Amniotic epithelial cell (primary cell): ENCODE measurements at places on chromosomes 12 and 14.

- no peak for DNase-seq
These were observed 506.9 kb downstream of the FOXG1 start for GRCh38 chr14:29273513-29273912.

DNA sequence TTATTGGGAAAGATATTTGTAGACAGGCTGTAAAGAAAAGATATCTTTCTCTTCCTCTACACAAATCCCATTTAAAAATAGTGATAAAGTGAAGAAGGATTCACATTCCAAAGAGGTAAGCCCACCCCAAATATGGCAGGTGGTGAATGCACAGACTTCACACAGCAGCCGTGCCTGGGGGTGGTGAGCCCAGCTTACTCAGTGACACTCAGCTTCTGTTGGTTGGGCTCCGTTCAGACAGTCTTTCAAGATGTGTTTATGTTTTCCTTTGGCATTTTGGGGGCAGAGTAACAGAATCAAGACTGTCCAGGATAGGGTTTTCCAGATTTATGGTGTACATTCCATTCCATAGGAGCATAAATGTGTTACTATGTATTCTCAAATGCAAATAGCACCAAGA is 4.1 kb upstream of the COL2A1 start:
- DNase-seq = no peak

- no peak for DNase-seq
These were observed 271.6 kb upstream of the PLEKHG7 start for GRCh38 chr12:92431146-92431545.

GRCh38 chr14:50615552-50615951 is 52.6 kb downstream of the SAV1 start:
- DNase-seq = no peak

- DNase-seq = no peak
These were observed 16.1 kb upstream of the KRT73 start for GRCh38 chr12:52634266-52635056.

DNA sequence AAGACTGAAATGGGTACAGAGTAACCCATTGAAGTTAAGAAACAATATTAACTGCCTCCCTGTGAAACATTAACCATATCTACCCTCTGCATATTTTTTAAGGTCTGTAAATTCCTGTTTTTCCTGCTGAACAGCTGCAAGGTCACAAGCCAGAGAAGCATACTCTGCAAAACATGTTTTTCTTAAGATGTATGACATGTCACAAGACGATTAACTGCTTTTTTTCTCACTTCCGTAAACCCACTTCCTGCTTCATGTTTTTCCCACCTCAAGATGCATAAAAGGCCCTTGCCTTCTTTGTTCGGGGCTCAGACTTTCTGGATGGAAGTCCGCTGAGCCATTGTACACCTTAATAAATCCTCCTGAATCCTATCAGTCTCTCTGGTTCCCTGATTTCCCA is 504.7 kb upstream of the MIS18BP1 start:
- no peak for DNase-seq

DNA sequence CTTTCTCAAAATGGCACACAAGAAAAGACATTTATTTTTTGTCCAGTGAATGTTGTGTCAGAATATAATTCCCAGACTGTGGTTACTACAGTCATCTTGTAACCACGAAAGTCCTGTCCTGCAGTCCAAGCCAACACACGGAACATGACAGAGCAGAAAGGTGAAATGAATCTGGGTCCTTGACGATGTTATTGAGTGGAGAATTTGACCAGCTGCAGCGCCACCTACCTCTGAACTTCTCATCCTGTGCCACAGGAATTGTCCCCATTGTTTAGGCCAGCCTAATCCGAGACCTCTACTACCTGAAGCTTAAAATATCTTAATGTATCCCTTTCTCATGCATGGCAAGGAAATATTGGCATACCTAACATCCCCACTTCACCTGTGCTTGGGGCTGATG is 64.1 kb upstream of the OTX2 start:
- no peak for DNase-seq

GRCh38 chr14:70086685-70087379 is 101.9 kb downstream of the SLC8A3 start:
- DNase-seq = peak; percentile 47

- DNase-seq = no peak
These were observed 39.7 kb downstream of the ERH start for GRCh38 chr14:69358233-69358963.

GRCh38 chr12:19453961-19454360 is 14.7 kb downstream of the AEBP2 start:
- DNase-seq = no peak

- peak; percentile 81 for DNase-seq
These were observed 461.4 kb upstream of the SYT1 start for GRCh38 chr12:78403136-78403535.

- DNase-seq = no peak
These were observed 55.4 kb downstream of the PLXNC1 start for GRCh38 chr12:94203796-94204195.

DNA sequence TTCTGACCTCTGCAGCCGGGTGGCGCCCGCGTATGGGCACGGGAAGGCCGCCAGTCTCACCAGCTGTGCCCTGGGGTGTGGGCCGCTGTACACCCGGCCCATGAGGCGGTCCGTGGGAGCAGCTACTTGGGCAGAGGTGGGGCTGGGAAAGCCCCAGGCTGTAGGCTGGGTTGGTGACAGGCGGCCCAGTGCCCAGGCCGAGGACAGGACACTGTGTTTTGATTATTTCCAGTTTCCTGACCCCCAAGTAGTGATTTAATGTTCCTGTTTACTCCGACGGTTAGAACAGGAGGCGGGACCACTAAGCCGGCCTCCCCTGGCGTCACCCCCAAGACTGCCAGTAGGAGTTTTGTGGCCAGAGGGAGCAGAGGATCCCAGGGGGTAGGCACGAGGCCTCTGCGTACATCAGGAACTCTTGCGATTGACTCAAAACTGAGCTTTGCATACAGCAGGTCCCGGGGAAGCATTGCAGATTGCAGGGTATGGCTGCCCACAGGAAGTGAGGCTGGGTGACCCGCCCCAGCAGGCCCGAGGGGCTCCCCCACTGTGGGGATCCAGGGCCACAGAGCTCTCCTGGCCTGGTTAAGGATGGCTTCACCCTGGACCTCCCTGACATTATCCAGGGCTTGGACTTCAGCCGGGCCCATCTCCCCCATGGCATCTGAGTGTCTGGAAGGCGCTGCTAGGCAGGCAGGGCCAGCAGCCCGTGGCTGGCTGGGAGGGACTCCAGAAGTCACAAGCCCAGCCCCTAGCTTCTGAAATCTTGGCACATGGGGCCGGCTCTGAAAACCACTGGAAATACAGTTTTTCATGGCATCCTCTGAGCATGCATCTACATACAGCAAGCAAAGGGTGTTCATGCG is 42.5 kb upstream of the DIO3 start:
- no peak for DNase-seq

DNA sequence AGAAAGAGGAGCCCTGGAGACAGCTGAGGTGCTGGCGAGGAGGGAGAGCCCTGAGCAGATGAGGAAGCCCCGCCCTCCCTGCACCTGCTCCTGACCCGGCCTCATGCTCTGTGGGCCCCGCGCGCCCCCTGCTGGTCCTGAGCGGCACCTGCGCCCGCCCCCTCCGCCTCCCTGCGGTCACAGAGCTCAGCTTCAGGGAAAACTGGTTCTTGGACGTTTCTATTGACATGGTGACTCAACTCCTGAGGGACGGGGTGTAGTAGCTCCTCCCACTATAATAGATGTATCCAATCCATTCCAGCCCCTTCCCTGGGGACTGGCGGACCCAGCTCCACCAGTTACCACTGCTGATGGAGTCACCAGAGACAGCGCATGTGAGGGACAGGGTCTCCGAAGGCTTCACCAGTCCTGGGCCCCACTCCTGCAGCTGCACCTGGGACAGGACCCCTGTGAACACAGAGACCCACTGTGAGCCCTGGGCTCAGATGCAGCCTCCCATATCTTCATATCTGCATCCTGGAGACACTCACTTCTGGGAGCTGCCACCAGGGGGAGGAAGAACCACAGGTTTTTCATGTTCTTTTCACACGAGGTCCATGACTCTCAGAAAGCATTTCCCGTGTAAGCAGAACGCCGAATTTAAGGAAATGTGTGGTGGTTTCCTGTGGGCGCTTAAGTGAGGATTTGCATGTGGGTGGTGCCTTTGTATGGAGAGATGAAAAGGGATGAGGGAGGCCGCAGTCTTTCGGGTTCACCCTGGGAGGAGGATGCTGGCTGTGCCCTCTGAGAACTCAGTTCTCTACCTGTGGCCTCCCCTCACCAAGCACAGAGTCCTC is 1346.4 kb downstream of the TMEM121 start:
- DNase-seq = no peak
